Stimulated activated CD4-positive, alpha-beta T cell treated with anti-CD3 and anti-CD28 coated beads, Interleukin-12 subunit alpha, Interleukin-12 subunit beta, amount 100 ng/mL, for 48 hours (primary cell): ENCODE measurements at places on chromosomes 4 and X.

DNA sequence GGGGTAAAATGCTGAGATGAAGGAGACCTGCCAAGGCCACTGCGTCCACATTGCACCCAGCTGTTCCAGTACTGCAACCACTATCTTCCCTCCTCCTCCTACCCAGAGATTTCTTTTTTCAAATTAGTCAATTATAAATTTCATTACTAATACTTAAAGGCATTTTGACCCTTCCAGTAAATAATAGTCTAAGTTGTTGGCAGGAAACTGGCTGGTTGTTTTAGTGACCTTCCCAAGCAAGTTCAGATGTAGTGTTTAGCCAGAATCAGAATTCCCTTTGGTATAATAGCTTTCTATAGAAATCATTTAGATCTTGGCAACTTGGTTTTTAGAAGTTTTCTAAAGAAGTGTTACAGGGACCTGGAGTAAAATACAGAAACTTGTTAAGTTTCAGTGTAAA is 66.0 kb downstream of the AASDH start:
- no peak for DNase-seq

- no peak for DNase-seq
Measured at GRCh38 chrX:7921750-7922149, 5.5 kb downstream of the PNPLA4 start.

- DNase-seq = no peak
Measured at GRCh38 chr4:125519371-125520146, 204.8 kb downstream of the FAT4 start.

- peak; percentile 48 for DNase-seq
Measured at GRCh38 chr4:120065974-120066516, 603 bp downstream of the MAD2L1 start.

GRCh38 chrX:109859651-109860050 is 126.6 kb upstream of the ACSL4 start:
- no peak for DNase-seq

DNA sequence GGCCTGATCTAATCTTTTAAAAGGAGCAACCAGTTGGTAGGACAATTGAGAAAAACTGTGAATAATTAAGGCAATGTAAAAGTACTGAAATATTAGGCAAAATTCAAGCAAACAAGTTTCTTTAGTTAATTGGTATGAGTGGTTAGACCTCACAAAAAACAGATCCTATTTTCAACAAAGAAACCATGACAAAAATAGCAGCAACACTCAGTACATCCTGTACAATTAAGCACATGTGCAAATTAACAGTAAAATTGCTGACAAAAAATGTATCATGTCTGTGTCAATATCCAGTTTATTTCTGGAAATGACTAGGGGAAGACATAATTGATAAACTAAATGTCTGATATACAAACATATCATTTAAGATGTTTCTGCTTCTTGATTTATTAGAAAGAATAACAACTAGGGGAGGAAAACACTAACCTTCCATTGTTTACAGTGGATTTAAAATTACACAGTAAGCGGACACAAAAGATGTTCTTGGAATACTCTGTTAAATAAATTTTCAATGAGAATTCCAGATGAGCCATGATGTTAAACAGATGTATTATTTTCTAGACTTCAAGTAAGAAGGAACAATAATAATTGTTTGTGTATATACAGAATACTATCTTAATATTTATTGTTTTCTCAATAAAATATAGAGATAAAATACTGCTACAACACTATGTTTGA is 638.9 kb downstream of the SPRY1 start:
- no peak for DNase-seq

DNA sequence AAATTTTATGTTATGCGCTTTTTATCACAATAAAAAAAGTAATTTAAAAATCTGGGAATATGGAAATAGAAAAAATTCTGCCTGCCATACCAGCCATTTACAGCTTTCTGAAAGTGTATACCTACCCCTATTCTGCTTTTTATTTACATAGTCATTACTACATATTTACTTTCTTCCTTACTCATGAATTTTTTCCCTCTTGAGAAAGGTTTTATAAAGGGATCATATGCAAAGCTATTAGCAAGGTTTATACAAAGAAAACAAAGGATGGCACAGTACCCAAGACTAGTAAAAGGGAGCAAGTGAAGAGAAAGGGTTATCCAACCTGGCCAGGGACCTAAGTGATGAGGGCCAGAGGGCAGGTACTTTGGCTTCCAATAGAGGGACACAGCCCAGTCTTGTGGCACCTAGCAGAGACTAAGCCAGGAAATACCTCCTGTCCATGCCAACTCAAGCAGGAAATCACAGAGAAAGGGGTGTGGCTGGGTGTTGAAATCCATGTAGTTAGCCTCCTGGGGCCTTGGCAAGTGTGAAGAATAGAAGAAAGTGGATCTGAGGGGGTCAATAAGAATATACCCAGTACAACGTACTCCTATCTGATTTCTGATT is 207.3 kb upstream of the VEGFC start:
- DNase-seq = no peak

GRCh38 chrX:23341452-23341851 is 6.8 kb downstream of the PTCHD1 start:
- DNase-seq = no peak

- DNase-seq = no peak
Measured at GRCh38 chrX:24465532-24465865, 413 bp downstream of the PDK3 start.

GRCh38 chr4:108636246-108636645 is 14.2 kb upstream of the OSTC start:
- DNase-seq = no peak

- no peak for DNase-seq
Measured at GRCh38 chrX:13759152-13759718, 24.7 kb downstream of the OFD1 start.

- DNase-seq = no peak
Measured at GRCh38 chrX:10288373-10288975, 131.7 kb downstream of the CLCN4 start.

GRCh38 chr4:174582463-174582862 is 60.2 kb upstream of the HPGD start:
- DNase-seq = no peak

- DNase-seq = no peak
Measured at GRCh38 chr4:118968813-118969212, 80.2 kb downstream of the SYNPO2 start.

DNA sequence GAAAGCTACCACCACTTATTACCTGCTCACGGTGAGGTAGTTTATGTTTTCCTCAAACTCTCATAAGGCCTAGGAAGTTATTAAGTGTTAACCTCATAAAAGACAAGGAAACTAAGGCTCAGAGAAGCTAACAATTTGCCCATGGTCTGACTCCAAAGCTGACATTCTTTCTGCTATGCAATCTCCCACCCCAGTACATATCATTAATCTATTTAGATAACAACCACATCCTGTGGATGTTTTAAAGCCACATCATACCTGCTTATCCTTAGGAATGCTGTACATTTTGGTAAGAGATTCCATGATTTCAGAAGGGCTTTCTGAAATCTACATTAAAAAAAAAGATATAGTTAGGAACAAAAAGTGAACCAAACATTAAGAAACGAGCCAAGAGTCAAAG is 55.4 kb downstream of the HUWE1 start:
- DNase-seq = no peak

DNA sequence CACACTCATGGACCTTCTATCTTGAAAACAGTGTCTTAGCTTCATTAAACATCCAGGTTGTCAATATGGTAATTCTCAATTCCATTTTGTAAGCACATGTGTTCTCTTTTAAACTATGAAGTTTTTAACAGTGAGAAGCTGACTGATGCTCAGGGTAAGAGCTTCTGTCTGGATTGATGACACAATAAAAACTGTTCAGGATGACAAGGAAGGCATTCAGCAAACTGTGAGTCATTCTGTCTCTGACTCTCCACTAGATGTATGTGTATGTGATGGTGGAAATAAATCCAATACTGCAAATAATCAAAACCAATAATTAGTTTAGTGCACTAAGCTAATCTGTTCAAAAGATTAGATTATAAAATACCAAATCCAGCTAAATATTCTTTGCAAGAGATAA is 115.3 kb upstream of the ARX start:
- DNase-seq = no peak

DNA sequence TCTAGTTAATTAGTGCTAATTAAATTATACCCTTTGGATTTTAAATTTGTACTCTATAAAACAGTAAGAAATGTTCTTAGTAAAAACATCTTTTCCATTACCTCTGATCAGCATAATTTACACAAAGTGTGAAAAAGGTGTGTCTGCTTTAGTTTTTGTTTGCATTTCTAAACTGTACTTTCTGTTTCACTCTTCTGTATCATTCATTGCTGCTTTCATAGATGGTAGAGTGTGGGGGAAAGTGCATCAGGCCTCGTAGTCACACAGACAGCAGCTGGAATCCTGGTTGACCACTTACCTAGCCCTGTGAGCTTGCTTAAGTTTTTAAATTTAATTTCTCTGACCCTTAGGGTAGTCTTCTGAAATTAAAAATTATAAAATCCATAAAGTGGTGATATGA is 275.4 kb upstream of the PITX2 start:
- DNase-seq = no peak

DNA sequence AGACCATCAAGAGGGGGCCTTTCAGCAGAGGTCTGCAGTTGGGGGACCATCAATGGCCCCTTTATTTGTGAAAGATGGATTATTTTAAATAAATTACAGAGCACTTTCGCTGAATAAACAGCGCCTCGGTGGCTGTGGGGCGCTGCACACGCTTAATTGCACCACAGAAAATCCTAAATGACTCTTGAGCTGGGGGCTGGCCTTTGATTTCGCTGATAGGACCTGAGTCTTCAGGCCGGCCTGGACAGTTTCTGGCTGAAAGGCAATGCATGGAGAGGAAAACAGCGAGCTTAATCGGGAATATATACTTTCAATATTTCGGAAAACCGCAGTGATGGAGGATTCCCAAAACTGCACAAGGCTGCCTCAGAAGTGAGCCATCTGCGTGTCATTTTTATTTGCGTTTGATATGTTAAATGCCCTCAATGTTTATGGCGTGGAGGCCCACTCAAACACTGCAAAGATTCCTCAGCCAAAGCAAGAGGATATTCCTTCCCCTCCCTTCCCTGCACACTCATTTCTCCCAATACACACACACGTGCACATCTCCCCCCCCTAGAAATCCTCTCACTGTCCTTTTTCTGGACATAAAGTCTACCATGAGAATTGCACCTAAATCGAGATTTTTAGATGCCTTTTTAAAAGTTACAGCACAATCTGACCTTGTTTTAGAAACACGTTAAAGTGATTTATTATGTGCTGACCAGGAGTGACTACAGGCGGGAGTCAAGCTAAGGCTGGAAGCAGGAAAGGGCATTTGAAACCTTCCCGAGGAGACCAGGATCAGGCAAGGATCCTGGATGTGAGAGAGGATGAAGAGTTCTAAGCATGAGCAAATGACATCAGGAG is 340.7 kb downstream of the RAB28 start:
- no peak for DNase-seq

DNA sequence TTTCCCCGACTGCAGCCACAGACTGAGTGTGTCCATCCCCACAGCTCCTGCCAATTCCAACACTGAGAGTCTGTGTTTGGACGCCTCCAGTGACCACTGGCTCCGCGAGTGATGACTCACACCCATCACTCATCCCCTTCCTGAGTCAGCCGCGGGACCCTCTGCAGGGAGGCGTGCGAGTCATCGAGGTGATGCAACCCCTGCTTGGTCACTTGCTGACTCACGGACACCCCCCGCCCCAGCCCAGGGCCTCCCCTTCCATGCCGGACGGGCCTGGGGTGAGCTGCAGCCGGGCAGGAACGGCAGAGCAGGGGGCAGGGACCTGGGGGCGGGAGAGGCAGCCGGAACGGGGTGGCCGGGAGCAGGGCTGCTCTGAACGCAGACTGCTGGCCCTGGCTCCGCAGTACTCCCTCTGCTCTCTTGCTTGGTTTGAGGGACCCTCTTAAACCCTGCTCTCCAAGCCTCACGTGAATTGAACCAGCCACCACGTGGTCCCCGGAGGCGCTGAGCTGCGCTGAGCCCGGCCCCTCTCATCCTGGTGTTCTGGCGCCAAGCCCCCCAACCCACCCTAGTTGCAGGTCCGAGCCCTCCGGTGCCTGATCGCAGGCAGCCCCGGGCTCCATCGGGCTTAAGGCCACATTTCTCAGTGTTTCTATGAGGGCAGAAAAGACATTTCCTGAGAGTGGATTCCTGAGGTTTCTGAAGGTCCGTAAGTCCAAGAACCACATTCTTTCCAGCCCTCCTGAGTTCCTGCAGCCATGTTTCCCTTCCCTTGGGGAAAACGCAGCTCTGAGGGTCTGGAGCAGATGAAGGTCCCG is 32.4 kb downstream of the FGFRL1 start:
- DNase-seq = no peak
